ENCODE measurements at places on chromosomes 13 and 19.

DNA sequence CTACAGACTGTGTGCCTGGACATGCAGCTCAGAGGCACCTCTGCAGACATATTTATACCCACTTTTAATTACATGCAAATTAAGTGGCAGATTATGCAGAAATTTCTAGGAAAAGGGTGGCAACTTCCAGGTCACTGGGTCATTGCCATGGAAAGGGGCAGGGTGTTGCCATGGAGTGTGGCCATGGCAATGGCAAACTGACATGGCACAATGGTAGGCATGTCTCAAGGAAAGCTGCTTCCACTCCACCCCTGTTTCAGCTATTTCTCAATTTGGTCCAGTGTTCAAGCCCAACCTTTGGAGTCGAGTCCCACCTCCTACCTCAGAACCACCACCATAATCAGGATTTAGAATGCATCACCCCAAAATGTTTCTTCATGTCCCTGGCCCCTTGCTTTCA, 170.7 kb upstream of the TSHZ3 start:
- no peak for DNase-seq

DNA sequence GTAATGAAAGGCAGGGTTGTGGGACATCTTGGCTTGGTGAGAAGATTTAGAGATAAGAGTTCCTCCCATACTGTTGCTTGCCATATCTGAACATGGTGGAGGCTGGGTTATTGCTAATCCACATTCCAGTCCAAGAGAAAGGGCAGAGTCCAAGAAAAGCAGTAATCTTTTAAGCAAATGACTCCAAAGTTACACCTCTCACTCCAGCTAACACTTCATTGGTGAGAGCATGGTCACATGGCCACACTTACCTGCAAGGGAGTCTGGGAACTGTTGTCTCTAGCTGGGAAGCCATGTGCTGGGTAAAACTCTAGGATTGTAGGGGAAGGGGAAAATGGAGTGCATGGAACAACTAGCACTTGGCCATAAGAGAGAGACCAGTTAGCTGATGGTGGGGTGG, 5.6 kb downstream of the C19orf81 start:
- DNase-seq, result no peak

DNA sequence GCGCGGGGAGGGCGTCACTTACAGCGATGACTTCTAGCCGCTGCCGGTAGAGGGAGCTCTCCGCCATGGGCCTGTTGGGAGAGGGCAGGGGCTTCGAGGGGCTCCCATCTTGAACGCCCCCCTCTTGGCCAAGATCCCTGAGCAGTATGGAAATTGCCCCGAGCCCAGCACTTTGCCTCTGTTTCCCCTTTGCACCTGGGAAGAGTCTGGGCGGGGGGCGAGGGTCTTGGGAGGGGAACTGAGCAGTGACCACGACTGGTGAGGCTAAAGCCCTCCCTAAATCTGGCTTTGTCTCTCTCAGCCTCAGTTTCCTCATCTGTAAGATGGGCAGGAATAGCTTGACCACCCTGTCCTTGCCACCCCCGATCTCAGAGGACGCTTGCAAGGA, 2.8 kb downstream of the PALM3 start:
- peak; percentile 50 for DNase-seq

- DNase-seq, result no peak
These were observed 629.1 kb downstream of the LIG4 start for GRCh38 chr13:107586216-107586615.

DNA sequence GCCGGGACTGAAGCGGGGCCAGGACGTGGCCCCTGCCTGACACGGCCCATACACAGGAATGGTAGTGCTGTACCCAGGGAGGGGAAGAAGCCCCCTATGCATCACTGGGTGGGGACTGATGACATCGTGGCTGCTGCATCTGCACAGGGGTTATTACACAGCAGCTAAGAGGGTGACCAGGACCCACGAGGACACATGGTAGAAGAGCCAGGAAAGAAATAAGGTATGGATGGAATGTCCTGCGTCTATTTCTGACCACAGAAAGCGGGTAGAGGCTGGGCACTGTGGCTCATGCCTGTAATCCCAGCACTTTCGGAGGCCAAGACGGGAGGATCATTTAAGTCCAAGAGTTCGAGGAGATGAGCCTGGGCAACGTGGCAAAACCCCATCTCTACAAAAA, 24.1 kb downstream of the DCAF15 start:
- DNase-seq, result no peak

GRCh38 chr19:47766670-47767069, 11.8 kb upstream of the SELENOW start:
- no peak for DNase-seq

GRCh38 chr13:39486758-39487157, 116.2 kb downstream of the LHFPL6 start:
- no peak for DNase-seq

DNA sequence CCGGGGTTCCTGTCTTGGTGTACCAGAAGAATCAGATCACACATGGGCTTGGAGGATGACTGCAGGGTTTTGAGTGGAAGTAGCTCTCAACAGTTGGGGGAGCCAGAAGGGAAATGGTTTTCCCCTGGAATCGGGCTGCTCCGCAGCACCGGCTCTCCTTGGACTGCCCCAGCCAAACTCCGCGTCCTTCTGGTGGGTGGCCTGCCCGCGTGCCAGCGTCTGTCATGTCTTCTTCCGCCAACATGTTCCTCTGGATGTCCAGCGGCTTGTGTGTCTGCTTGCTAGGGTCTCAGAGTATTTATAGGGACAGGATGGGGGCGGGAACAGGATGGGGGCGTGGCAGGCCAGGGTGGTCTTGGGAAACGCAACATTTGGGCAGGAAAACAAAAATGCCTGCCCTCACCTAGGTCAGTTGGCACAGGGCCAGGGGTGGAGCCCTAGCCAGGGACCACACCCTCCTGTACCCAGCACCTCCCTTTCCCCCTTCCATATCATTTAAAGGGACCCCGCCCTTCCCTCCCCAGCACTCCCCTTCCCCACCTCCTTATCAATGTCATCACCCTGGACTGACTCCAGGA, 1.3 kb upstream of the ZNF30 start:
- DNase-seq, result no peak

DNA sequence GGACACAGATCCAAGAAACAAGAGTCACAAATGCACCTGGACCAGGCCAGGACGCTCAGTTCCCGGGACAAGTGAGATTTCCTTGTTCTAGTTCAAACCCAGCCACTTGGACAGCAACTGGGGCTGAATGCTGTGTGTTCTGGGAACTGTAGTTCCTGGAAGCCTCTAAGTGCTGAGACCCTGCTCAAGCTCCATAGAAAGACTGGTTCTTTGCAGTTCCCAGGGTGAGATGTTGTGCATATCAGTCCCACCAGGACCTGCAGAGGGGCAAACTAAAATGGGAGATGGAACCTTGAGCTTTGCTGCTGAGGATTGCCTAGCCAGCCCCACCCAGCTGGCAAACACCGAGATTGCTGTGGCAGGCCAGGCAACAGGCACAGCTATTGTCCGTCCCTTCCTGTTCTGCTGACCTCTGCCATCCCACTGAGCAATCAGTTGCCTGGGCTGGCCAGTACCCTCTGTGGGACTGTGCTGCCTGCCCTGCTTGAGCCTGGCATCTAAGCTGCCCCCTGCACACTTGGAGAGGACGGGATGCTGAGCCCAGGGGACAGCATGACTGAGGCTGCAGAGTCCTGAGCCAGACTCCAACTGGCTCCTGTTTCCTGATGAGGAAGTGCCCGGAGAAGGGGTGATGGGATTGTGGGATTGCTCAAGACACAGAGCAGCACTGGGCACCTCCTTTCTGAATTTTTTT, 1.4 kb upstream of the GIPC1 start:
- DNase-seq, result no peak

GRCh38 chr19:56312342-56312741, 2.3 kb downstream of the ZSCAN5A start:
- DNase-seq, result no peak

DNA sequence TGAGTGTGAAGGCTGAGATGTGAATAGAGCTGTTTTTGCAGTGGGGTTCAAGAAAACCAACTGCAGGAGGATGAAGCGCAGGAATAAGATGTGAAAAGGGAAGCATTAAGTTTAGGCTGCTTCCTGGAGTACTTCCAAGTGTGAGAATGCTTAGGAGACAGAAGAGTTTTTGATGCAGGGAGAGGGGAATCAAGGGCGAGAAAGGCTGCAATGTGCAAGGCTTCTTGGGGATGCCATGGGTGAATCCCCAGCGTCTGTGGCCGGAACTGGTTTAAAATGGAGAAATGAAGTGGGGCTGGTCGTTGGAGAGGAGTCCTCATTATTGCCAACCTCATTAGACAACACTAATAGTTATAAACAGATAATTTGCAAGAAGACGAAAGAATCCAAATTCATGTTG, 764.9 kb downstream of the LIG4 start:
- no peak for DNase-seq

- no peak for DNase-seq
These were observed 92.2 kb upstream of the ARHGEF7 start for GRCh38 chr13:111022886-111023285.

- DNase-seq, result no peak
These were observed 31.1 kb downstream of the TRPM4 start for GRCh38 chr19:49188626-49189200.

- no peak for DNase-seq
These were observed 56.6 kb downstream of the TUBGCP3 start for GRCh38 chr13:112531263-112531794.

- no peak for DNase-seq
These were observed 79.9 kb upstream of the GPC6 start for GRCh38 chr13:93146584-93147297.

- no peak for DNase-seq
These were observed 710.3 kb upstream of the SLITRK5 start for GRCh38 chr13:86960876-86961275.

DNA sequence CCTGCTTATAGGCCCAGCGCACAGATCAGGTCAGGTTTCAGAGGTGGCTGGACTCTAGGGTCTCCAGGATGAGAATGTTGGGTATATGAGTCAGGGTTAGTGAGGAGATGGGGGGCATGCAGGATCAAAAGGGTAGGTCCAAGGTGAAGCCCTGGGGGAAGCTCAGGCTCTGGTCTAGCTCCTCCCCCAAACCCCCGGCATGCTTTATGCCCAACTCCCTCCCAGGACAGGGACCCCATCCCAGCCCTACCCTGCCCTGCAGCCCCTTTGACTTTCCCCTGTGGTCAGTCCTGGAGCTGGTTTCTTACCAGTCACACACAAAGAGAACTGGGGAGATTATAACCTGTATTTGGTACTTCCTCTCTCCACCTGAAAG, 9.8 kb upstream of the CEACAM18 start:
- DNase-seq, result no peak

DNA sequence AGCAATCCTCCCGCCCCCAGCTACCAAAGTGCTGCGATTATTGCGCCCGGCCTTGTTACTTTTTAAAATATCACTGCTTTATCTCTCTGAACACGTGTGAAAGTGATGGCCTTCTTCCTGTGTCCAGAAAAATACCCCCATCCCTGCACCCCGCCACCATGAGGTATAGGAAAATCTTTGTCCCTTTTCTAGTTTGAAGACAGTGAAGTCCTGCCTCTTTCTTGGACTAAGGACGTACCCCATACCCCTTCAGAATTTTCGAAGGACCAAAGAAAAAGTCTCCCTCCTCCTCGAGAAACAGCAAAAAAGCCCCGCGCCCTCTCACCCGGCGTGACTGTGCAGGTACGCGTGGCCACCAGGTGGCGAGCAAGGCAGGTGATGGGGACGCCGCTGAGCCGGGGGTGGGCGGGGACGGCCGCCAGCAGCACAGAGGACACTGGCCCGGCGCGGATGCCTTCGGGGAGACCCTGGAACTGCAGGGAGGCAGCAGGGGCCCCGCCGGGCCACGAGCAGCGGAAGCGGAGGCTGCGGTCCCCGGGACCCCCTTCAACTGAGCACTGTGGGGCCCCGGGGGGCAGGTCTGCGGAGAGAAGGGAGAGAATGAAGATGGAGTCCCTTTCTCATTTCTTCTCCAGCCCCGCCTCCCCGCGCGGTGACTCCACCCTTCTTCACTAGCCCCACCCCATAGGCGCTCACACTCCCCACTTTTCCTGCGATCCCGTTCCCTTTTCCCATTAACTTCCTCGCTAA, 3.2 kb downstream of the VSIG10L start:
- peak; percentile 85 for DNase-seq

DNA sequence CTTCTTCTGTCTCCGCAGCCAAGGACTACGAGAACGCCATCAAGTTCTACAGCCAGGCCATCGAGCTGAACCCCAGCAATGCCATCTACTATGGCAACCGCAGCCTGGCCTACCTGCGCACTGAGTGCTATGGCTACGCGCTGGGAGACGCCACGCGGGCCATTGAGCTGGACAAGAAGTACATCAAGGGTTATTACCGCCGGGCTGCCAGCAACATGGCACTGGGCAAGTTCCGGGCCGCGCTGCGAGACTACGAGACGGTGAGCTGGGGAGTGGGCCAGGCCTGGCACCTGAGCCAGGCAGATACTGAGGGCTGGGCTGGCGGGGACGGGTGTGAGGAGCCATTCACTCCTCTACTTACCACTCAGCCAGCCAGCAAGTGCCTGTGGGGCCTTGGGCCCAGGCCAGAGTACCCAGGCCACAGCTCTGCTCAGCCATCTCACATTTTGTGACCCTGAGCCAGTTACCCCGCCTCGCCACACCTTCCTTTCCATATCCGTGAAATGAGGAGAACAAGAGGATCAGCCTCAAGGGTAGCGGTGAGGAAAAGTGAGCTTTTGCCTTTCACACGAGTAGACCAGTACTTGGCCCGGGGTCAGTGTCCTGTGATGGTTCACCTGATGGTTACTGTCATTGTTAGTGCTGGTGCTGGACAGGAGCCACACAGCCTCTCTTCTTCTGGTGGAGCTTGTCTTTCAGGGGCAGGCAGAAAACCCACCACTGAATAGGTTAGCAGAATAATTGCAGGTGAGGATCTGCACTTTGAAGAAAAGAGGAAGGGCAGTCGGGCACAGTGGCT, 7.0 kb downstream of the PPP5C start:
- no peak for DNase-seq

DNA sequence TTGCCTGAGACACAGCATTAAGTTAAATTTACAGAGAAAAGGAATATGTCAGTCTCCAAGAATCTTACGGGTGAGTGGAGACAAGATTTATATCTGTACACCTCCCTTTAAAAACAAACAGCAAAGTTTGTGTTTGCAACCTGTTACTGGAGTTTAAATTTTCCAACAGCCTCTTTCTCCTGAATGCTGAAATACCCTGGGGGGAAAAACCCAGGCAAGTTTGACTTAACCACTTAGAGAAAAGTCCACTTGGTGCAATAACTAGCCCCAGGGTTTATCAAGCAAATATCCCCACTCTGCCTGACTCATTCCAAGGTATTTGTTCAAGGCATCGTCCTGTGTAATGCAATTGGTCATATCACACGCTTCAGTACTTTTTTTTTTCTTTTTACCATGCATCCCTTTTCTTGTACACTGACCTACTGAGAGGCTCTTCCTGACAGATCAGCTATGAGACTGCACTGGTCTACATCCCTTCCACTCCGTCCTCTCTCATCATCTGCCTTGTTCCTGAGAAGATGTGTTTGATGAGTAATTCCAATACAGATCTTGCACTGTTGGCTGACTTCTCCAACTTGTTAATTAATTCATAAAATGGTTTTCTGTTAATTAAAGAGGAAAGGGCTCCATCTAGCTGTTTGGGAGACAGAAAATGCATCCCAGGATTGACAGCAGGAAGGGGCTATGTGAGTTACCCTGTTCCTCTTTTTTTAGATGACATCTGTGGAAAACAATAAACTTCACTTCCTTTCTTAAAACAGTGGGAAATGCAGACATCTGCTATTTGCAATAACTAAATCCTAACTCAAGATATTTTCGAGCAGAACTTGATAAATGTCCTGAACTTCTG, 212.5 kb upstream of the IRS2 start:
- no peak for DNase-seq

All from CD4-positive, alpha-beta T cell treated with Interleukin-4 for 1 hour (primary cell).